Posterior cingulate gyrus (tissue), 11 donors: ENCODE measurements at places on chromosomes 4 and X.

DNA sequence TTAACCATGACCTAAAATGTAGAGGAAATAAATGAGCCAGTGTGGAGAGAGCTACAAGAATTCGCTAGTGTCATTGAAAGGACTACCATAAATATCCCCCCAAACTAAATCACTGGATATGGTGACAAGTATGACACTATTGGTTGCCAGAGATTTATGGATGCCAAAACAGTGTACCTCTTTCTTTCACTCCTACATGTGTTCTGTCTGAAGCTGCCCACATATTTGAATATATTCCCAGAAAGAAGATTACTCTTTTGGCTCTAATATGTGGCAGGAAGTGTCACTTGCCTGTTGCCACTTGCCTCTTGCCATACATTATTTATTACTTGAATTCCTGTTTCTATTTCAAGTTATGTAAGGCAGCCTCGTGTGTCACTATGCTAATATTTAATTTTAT is 1573.6 kb downstream of the TECRL start:
- no peak for DNase-seq

GRCh38 chr4:10736266-10736665 is 51.7 kb upstream of the CLNK start:
- no peak for DNase-seq

GRCh38 chrX:139560221-139560620 is 29.7 kb downstream of the F9 start:
- DNase-seq, result no peak

DNA sequence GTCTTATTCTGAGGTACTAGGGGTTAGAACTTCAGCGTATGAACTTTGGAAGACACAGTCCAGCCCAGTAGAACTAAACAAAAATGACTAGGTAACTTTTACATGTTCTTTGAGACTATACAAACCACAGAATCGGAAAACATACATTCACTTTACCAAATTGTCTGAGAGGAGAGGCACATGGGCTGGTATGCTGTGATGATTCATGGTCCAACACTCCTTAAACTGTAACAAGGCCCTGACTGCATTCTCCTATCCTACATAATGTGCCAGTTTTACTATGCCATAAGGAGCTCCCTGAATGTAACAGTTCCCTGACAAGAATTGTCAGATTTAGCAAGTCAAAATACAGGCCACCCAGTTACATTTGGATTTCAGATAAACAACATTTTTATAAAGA is 640.0 kb downstream of the RAB28 start:
- no peak for DNase-seq

DNA sequence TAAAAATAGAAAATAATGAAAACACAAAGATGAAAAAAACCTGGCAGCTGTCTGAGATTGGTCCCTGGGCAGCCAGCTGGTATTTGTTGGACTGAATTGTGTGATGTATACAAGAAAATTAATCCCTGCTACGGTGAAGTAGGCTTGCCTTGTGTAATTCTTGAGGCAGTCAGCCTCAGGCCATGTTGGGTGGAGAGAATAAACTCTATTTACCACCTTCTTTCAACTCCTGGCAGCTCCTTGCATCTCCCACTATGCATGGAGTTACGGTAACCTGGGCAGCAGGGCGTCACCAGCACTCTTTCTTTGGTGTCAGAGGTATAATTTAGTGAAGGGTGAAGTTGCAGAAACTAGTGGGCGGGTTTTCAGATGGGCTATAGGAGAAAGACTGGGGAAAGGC is 3.5 kb downstream of the SPIN2A start:
- no peak for DNase-seq

- DNase-seq, result no peak
Observed at GRCh38 chr4:30450474-30450873, 269.7 kb upstream of the PCDH7 start.

- no peak for DNase-seq
Observed at GRCh38 chr4:117768610-117769009, 265.7 kb upstream of the NDST3 start.

DNA sequence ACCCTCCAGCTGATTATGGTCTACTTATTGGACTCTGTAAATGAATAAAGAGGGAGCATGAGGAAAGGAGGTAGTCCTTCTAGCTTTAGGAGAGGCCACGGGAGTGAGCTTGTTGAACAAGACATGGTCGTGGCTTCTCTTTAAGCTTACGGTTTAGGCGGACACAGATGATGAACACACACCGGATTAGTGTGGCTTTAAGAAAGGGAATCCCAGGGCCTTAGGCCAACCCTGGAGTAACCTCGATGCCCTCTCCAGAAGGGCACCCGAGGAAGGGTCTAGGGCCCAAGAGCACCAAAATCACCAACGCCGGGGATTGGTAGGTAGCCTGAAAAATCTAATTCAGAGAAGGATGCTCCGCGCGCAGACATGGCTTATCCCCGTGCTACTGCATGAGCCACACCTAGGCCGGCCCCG is 39.4 kb downstream of the ERVMER34-1 start:
- no peak for DNase-seq
